Activated CD4-positive, alpha-beta T cell treated with anti-CD3 and anti-CD28 coated beads, Interleukin-2, amount 50 U/mL, for 16 hours (primary cell): ENCODE measurements at places on chromosomes 6 and 20.
A peak's percentile ranks its signal among the peaks of the same experiment; 100 is the strongest.

GRCh38 chr20:40952136-40952535 is 76.5 kb upstream of the TOP1 start:
- no peak for DNase-seq

DNA sequence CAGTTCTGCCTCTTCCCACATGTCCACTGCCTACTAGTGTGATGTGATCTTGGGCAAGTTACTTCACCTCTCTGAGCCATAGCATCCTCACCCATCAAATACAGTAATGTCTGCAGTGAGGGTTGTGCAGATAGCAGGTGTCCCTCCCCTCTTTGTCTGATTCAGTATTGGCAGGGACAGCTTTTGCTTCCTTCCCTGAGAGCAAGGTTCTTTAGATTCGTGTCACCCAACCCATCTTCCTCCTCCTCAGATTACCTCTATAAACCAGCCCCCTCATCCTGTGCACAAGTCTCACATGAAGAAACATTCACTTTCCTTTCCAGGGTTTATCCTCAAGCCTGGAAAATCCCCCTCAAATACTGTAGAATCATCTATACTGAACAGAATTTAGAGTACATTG is 15.4 kb downstream of the ACTR5 start:
- DNase-seq = no peak

DNA sequence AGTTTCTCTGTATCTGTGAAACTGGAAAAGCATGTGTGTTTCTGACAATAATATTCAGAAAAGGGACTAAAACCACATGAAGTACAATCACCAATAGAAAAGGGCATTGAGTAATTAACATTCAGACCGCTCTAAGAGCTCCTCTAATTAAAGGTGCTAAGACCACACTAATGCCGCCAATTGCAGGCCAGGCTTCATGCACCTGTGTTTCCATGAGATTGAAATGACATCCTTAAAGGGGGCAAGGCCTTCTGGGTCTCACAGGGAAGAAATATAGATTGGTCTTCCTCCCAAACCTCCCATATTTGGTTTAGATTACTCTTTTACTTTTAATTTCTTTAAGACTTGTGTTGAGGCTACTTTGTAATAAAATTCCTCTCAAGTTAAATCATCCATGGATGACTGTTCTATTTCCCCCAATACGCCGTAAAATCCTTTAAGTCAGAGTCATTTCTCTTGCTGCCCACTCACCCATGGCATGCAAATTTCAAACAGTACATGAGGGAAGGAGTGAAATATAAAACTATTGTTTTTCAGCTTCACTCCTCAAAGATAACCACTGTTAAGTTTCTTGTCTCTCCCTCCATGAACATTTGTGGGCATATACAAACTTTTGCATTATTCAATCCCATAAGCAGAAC is 110.6 kb downstream of the UBE3D start:
- no peak for DNase-seq

GRCh38 chr6:11241793-11242201 is 9.3 kb upstream of the NEDD9 start:
- DNase-seq = no peak

- DNase-seq = no peak
Observed at GRCh38 chr20:308427-309038, 11.2 kb downstream of the ZCCHC3 start.

- no peak for DNase-seq
Observed at GRCh38 chr6:22667855-22668254, 98.5 kb downstream of the HDGFL1 start.

DNA sequence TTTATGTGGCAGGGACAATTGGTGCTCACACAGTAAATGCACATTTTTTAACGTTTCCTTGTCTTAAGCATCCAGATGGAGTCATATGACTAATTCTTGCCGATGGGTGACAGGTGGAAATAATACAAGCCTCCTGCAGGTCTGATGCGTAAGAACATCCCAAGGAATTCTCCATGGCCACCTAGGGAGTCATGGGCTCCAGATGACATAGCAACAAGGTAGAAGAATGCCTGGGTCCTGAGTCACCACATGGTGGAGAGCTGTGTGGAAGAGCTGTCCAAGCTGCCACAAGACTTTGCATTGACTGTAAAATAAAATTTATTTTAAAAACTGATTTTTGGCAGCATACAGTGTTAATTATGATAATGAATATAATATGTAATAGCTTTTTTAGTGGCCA is 77.0 kb upstream of the MAP3K7 start:
- DNase-seq = no peak

GRCh38 chr6:47455533-47456209 is 21.9 kb upstream of the CD2AP start:
- no peak for DNase-seq

DNA sequence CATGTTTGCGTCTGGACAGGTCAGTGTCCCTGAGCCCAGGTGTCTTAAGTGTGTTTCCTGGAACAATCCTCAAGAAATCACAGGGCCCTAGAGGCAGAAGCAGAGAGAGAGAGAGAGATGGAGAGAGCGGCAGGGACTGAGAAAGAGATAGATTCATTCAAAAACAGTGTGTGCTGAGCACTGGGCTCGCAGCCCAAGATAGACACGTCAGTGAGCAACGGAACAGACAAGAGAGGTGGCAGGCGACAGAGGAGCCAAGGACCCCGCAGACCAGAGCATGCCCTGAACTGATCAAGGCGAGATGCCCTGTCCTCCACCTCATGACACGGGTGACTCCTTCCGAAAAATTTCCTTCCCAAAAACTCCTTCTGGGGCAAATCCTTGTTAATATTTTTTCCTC is 362.0 kb upstream of the SULF2 start:
- no peak for DNase-seq

DNA sequence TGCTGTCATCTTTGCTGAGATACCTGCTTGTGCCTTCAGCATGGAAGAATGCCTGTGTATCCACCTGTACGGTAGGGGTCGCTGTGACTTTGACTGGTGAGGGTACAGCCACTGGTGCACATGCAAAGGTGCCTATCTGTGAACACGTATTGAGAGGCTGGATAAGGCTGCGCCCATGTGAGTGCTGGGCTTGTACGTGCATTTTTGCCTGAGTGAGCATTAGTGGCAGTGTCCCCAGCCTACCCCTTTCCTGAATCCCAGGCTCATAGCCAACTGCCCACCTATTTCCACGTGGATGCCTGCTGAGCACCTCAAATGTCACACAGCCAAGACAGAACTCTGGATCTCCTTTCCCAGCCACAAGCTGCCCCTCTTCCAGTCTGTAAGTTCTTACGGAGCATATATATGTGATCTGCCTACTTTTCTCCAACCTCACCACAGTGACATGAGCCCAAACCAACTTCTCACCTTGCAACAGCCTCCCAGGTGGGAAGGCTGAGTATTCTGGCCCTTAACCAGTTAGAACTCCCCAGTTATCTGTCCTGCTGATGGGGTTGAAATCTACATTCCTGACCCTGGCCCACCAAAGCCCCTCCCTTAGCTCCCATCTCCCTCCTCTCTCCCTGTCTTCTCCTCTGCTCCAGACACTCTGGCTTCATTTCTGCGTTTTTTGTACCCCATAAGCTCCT is 1.1 kb upstream of the SLC2A10 start:
- DNase-seq = no peak

- peak; percentile 35 for DNase-seq
Observed at GRCh38 chr20:1463971-1464570, 2.6 kb downstream of the NSFL1C start.

DNA sequence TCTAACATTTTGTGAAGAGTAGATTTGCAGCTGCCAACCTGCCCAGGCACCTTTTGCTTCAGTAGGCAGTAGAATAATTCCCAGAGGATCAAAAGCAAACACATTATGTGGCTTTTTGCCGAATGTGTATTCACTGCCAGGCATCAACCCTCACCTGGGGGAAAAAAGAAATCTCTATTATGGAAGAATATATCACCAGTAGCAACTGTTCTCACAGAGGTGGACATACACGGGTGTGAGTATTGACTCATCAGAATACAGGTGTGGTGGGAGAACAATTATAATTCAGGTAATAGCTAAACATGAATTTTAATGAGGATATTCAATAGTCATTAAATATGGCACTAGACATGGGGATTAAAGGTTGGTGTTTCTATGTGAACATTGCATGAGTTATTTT is 910.7 kb downstream of the TFAP2A start:
- DNase-seq = no peak

- DNase-seq = peak; percentile 62
Observed at GRCh38 chr6:144219056-144219685, 66.0 kb upstream of the UTRN start.

GRCh38 chr20:34709044-34709830 is 5.1 kb downstream of the TP53INP2 start:
- peak; percentile 72 for DNase-seq

GRCh38 chr6:64266351-64266821 is 630.8 kb downstream of the PHF3 start:
- DNase-seq = no peak
